NCI-H446 (cell line): ENCODE measurements at places on chromosomes 5 and 9.

DNA sequence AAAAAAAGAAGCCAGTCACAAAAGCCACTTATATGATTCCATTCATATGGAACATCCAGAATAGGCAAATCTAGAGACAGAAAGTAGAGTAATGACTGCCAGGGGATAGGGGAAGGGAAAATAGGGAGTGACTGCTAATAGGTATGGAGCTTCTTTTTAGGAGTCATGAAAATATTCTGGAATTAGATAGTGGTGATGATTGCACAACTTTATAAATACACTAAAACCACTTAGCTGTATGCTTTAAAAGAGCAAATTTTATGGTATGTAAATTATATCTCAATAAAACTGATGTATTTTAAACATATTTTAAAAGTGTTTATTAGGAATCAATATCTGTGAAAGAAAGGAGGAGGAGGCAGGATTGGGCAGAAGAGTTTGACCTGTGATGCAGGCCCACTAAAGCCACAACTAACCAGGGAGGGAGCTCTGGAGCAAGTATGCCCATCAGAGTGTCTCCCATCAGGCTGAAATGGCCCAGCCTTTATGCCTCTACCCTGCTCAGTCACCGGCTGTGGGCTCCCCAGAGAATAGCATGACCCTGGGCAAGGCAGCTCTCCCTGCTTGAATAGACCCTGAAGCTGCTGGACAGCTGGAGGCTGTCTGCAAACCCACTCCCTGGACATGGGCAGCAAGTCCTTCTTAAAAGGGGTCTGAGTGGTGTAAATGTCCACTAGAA, 96.0 kb upstream of the SLC44A1 start:
- no peak for DNase-seq

DNA sequence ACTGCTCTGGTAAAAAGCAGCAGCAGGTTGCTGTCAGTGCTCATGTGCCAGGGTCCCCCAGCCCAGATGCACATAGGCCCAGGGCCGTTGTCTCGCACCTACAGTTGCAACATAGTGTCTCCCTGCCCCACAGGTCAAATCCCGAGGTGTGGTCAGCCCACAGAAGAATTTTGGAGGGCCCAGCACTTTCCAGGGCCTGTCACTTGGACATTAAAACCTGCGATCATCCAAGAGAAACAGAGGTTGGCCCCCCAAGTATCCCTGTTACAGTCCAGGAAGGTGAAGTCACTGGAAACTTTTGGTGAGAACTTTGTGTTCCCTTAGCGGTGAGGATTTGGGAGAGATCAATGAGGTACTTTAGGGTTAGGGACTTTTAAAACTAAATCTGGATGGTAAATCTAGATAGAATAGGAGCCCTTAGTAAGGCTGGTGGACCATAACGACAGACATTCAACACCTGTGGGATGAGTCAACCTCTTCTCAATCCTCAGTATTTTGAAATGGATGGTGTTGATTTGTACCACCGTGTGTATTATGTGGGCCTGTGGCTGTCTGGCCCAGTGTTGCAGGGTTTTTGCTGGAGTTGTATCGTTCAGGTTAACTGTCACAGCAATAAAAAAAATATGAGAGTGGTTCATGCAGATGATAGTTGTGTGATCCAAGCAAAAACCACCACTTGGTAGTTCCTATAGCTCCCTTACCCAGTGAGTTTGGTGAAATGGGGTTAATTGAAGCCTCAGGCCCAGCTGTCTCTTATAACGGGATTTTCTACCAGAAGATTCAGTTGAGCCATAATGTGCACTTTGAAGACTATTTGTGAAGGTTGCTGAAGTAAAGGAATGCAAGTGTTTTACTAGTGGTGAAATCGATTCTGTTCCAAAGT, 19.2 kb downstream of the OR2S2 start:
- DNase-seq = no peak

- no peak for DNase-seq
These were observed 226.3 kb downstream of the DEPDC1B start for GRCh38 chr5:60473654-60474053.

- no peak for DNase-seq
These were observed 303.8 kb downstream of the KIAA0825 start for GRCh38 chr5:94314460-94315131.

DNA sequence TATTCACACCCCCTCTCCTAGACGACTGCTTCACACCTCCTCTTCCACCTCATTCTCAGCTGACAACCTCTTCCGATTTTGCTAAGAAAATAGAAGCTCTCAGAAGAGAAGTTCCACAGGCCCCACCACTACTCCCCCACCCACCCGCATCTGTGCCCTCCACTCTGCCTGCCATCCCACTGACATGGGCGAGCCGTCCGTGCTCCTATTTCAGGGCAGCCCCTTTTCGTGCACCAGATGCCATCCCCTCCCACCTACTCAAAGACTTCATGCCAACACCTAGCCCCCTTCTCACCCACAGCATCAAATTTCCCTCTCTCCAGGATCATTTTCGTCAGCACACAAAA, 34.6 kb upstream of the JADE2 start:
- DNase-seq = no peak

DNA sequence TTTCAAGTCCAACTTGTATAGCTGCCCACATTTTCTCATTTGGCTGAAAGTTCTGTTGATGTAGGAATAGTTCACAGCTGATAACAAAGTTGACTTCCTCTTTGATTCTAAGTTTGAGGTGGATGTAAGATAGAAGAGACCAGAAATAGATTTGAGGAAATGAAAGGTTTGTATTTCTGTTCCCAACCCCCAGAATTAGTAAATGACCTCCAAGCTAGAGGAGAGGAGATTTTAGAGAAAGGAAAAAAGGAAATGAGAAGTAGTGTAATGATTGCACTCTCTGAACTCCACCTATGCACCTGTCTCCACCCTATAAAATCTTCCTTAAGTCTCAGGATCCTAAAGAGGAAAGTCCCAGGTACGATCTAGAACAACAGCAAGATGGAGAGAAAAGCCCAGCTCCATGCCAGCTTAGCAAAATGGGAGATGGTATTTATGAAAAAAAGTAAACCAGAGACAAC, 130.4 kb upstream of the POC5 start:
- DNase-seq = no peak

- DNase-seq = peak; percentile 66
These were observed 166.1 kb downstream of the MACROH2A1 start for GRCh38 chr5:135232958-135233357.

- no peak for DNase-seq
These were observed 317.0 kb upstream of the RPS23 start for GRCh38 chr5:82595113-82595512.

GRCh38 chr5:39469777-39470415, 45.1 kb upstream of the DAB2 start:
- no peak for DNase-seq
